ENCODE measurements at places on chromosomes 2 and 18.

- DNase-seq, result no peak
These were observed 145.3 kb downstream of the PKP4 start for GRCh38 chr2:158602027-158602426.

DNA sequence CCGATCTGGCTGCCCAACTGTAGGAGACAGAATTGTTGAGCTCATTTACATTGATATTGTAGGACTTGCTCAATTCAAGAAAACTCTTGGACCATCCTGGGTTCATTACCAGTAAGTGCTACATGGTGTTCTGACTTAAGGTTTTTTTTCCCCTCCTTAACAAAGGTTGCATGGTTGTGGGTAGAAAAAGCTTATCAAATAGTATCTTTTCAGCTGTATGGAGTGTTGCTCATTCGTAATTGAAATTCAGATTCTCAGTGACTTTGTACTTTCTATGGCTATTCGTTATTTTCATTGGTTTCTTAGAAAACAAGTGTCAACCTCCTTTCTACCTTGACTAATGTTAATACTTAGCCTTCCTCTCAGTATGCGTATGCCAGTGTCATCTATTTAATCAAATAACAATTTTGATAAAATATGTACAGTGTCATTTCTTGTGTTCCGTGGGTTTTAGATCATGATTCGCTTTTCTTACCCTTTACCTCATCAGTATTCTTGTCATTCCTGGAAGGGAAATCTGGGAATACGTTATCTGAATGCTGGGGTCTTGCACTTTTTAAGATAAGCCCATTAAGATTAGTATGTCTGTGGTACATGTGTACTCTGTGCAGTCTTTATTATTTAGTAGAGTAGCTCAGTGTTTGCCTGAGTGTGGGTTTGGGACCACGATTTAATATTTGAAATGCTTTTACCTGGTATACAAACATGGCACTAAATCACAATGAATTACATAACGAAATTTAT, 91.3 kb downstream of the MGAT5 start:
- DNase-seq, result no peak

GRCh38 chr2:133886735-133887675, 318.7 kb upstream of the NCKAP5 start:
- peak; percentile 39 for DNase-seq

- DNase-seq, result no peak
These were observed 399.5 kb upstream of the RAB6C start for GRCh38 chr2:129580001-129580400.

DNA sequence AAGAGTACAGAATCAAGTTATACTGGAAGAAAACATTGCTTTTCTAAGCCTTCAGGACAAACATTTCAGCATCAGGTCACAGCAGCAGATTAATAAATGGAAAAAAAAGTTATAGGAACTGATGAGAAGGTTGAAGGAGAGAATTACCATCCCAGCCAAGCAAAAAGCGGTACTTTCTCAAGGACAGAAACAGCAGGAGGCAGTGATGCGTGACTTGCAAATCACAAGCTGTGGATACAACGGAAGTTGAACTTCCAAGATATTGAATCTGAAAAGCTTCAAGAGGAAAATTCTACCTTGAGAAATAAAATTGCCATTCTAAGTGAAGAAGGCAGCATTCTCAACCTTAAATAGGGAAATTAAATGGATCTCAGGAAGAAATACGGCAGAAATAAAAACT, 18.5 kb upstream of the SERPINB12 start:
- no peak for DNase-seq

DNA sequence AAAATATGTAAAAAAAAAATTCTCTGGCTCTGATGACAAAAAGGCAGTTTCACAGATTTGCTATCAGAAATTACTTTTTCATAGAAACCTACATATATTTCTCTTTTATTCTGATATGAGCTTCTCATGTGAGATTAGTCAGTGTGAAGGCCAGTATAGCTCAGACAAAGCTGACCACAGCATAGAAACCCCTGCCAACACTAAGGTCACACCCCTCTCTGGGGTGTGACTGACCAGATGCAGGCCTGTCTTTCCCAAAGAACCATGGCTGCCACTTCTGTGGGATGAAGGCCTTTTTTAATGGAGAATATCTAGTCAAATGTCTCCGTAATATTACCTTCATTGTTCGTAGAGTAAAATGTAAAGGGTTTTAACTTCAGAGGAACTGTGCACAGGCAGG, 330.3 kb upstream of the KCNJ3 start:
- DNase-seq, result no peak

- no peak for DNase-seq
These were observed 21.0 kb downstream of the ZAP70 start for GRCh38 chr2:97734061-97735051.

DNA sequence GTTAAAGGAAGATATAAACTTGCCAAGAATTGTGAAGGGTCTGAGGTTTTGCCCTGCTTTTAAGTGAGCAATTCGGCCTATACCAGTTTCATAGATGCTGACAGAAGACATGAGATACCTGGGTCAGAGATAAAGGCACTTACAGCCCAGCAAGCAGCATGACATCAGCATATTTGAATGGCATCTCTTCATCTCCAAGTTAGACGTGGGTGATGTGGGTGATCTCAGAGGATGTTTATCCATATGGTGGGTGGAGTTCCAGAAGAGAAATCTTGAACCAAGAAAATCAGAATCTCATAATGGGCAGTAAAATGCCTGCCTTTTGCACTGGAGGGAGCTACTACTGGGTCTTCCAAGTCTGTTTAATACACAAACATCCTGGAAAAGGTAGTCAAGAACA, 44.7 kb downstream of the GYPC start:
- no peak for DNase-seq

GRCh38 chr18:22334567-22334966, 83.1 kb downstream of the CTAGE1 start:
- no peak for DNase-seq

- DNase-seq, result peak; percentile 54
These were observed 206.7 kb downstream of the SH3RF3 start for GRCh38 chr2:109335631-109336176.

- no peak for DNase-seq
These were observed 205.4 kb downstream of the PPP1R1C start for GRCh38 chr2:182191061-182191460.

- no peak for DNase-seq
These were observed 57.8 kb downstream of the SPRED2 start for GRCh38 chr2:65374575-65374974.

- DNase-seq, result no peak
These were observed 295.6 kb downstream of the TNS1 start for GRCh38 chr2:217707131-217707611.

GRCh38 chr2:18961991-18962421, 372.6 kb upstream of the NT5C1B start:
- no peak for DNase-seq

- no peak for DNase-seq
These were observed 104.5 kb upstream of the UGP2 start for GRCh38 chr2:63737081-63737751.

DNA sequence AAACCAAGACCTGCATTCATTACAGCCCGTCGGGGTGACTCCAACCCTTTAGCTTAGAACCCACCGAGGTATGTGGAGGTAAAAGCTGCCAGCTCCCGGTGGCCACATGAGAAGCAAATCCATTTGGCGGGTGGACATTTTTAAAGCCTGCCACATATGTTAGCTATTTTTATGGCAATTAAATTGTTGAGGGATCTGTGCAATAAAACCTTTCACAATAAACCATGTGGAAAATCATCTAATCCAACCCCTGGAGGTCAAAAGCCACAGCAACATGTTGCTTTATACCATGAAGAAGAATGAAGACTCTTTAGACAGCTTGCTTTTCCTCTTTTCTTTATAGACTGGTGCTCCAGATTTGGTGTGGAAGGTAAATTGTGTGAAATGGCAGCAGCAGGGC, 176.3 kb downstream of the AGPS start:
- no peak for DNase-seq

GRCh38 chr2:45554742-45555140, 56.3 kb downstream of the SRBD1 start:
- peak; percentile 36 for DNase-seq

- DNase-seq, result no peak
These were observed 75.1 kb downstream of the CTAGE1 start for GRCh38 chr18:22342625-22343024.

DNA sequence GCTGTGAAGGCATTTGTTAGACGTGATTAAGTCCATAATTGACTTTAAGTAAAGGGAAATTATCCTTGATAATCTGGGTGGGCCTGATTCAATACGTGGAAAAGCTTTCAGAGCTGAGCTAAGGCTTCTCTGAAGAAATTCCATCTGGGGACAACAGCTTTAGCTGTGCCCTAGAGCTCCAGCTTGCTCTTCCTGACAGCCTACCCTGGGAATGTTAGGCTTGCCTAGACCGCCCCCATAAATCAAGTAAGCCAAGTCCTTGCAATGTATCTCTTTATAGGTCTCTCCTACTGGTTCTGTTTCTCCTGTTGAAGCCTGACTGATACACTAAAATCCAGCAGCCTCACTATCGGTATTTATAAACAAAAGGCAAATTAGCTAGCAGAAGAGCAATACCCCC, 160.0 kb downstream of the STK39 start:
- DNase-seq, result no peak

DNA sequence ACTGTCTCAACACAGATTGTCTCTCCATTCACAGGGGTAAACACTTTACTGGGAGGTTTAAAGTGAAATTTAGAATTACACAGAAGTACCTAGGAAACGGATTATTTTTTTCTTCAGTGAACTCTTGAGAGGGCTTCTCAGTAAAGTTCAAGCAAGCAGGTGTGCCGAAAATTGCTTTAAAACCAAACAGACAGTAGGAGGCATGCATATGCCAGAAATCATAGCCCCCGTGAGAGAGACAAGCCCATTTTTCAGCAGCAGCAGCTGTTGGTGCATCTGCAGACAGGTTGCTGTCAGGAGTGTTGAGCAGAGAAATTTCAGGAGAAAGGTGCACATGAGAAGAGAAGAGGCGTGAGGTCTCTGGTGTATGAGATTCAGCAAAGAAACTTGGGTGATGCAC, 2115.5 kb upstream of the CELF4 start:
- no peak for DNase-seq

- no peak for DNase-seq
These were observed 28.6 kb downstream of the BOD1L2 start for GRCh38 chr18:57175532-57175931.

DNA sequence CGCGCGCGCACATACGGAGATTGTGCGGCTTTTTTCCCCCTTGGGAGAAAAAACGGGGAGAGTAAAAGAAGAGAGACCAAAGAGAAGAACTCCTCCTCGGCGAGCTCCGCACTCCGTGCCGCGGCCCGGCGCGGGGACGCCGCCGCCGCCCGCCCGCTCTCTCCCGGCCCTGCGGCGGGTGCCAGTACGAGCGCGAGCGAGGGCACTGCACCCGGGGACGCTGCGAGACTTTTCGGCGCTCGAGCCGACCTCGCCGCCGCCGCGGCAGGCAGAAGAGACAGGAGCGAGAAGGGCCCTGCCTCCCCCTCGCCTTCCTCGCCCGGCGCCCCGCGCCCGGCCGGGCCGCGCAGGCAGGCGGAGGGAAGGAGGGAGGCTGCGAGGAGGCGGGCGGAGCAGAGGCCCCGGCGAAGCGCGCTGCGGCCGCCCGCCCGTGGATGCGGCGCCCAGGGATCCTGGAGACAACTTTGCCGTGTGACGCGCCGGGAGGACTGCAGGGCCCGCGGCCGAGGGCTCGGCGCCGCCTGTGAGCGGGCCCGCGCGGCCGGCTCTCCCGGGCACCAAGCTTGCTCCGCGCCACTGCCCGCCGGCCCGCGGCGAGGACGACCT, 857 bp upstream of the INHBB start:
- DNase-seq, result peak; percentile 14

DNA sequence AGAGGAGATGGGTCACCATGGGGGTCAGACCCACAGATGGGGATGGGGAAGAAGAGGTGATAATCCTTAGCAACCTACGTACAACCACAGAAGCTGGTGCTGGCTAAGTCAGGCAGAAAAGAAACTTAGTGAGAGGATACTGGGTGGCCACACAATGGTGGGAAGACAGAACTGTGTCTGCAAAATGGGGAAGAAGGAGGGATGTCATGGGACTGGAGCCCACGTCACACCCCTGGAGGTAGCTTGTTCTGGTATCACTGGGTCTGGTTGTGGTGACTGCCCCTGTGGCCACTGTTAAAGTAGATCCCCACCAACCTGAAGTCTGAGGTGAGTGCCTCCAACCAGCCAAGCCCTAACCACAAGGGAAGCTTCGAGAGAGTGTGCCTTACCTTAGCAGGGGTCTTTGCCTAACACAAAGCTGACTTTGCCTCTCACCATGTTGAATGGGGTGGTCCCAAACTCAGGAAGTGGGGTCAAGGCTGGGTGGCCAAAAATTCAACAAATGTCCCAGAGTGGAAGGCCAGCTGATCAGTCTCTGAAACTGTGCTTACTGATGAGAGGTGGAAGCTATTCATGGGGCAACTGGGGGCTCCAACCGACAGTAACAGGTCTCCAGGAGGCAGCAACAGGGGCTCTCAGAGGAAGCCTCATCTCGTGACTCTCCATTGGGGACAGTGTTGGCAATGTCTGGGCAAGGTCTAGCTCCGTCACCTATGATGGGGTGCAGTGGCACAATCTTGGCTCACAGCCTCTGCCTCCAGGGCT, 64.8 kb upstream of the SLC1A4 start:
- no peak for DNase-seq

GRCh38 chr2:203532957-203533658, 2.0 kb downstream of the RAPH1 start:
- no peak for DNase-seq

DNA sequence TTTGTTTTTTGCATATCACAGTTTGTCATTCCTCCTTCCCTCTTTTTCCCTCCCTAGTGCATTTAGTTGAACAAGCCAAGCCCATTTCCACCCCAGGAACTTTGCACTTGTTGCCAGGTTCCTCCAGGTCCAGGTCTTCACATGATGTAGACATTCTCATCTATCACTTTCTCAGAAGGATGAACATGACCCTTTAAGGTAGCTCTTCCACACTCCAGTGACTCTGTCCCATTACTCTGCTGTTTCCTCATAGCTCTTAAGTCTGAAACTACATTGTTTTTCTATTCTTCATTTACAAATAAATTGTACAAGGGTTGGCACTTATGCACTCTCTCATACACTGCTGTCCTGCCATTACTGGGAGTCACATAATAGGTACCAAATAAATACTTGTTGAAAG, 6.1 kb downstream of the KYNU start:
- DNase-seq, result no peak

DNA sequence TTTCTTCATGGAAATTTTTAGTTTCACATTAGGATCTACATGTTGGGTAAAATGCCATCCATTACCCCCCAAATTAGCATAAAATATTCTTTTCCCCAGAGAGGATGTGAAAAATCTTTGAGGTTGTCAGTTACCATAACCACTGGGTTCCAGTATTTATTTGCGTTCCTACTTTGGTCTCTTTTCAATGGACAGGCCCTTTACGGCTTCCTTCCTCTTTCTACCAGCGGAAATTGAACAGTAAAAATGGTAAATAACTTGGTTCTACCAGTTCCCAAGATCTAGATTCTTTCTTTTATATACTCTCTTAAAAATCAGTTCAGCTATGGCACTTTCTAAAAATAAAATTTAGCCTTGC, 169.2 kb upstream of the APCDD1 start:
- DNase-seq, result no peak

GRCh38 chr2:46615986-46616485, 136.7 kb downstream of the TMEM247 start:
- peak; percentile 4 for DNase-seq

DNA sequence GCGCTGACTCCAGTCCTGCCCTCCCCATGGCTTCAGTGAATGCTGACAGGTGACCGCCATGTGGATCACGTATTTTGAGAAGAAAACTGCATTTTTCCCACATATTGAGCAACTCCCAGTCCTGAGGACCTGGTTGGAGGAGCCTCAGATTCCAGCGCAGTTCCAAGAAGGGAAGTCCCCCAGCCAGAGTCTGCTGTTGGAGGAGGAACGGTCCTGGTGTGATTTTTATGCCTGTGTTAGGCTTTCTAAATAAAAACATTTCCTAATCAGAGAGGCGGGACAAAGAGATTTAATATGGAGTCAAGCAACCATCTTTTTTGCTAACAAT, 32.3 kb upstream of the COL6A3 start:
- DNase-seq, result no peak
